T-cell (primary cell): ENCODE measurements at places on chromosomes 6 and 20.

GRCh38 chr6:79465381-79465780 is 71.8 kb downstream of the LCA5 start:
- DNase-seq = no peak

DNA sequence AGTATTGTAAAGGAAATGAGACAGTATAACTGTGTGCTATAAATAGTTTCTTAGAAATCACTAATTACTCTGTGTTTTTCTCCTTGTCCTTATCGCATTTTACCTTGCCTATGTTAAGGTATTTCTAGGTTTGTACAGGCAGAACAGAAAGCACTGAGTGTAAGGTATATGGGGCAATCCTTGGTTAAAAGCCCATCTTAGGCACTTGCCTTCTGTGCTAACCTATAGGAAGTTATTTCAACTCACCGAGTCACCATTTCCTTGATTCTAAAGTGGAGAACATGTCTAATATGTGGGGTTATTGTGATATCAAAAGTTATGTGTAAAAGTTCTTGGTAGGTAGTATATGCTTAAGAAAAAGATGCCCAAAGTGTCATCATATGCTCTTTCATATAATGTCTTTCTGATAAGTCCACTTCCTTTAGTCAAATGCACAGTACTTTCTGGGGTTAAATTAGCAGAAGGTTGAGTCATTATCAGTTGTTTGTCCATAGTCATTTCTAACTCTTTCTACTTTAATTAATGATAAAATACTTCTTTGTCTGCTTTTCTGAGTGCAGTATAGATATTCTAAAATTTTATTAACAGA is 276.4 kb downstream of the UTRN start:
- DNase-seq = no peak

- DNase-seq = no peak
Measured at GRCh38 chr6:44146685-44147084, 11.9 kb upstream of the CAPN11 start.

DNA sequence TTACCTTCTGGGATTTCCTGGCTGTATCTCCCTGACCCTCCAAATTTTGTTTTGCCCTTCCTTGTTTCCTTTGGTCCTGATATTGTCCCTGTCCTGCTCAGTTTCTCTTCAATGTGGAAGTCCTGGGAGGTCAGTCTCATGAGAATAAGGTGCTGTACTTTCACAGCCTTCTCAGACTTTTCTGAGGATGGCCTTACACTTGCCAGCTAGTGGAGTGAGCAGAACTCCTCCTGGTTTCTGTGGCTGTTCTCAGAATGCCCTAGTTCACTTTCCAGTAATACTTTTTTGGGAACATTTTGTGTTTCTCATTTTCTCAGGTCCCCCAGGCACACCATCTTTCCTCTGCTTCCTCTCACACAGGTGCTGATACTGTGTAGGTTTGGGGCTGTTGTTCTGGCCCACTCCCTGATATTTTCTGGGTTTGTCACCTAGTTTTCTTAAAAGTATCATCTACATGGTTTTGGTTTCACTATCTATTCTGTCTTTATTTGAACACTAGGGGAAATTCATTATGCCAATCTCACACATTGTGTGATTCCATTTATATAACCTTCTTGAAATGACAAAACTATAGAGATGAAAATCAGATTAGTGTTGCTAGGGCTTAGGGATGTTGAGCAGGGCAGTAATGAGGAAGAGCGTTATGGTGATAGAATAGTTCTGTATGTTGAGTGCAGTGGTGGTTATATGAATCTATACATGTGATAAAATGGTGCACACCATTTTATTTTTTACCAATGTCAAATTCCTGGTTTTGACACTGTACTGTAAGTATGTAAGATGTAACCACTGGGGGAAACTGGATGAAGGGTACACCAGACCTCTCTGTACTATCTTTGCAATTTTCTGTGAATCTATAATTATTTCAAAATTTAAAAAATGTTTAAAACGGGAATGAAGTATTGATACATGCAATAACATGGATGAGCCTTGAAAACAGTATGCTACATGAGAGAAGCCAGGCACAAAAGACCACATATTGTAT is 27.2 kb upstream of the BRPF3 start:
- DNase-seq = no peak

- DNase-seq = no peak
Measured at GRCh38 chr6:23176883-23177282, 607.5 kb downstream of the HDGFL1 start.

DNA sequence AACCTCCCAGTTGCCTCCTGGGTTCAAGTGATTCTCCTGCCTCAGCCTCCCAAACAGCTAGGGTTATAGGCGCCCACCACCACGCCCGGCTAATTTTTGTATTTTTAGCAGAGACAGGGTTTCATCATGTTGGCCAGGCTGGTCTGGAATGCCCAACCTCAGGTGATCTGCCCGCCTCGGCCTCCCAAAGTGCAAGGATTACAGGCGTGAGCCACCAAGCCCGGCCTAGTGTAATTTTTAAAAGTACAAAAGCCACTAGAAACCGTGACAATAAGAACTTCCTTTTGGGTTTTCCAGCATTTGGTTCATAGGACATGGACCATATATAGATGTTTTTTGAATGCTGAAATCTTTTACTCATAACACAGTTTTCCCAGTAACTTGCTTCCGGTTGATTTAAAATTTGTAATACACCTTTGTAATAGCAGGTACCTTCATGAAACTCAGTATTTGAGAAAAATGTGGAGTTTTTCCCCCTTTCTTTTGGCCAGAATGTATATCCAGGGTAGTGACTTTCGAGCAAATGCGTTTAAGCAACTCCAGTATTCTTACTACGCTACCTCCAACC is 467 bp downstream of the PXT1 start:
- DNase-seq = no peak
